Ovary (tissue), 10 donors: ENCODE measurements at places on chromosomes 11 and 22. TPM values are rescaled to one million over a fixed set of nuclear protein-coding genes. Genes with fewer than 3 reads are reported as not detected.

OR51A2 gene
- not detected for polyA plus RNA-seq

NCF4 gene
- 5.0 TPM for polyA plus RNA-seq

GRCh38 chr11:15930442-15931025 is 425.8 kb downstream of the SOX6 start:
- no peak for DNase-seq

GRCh38 chr11:111361052-111361801 is 17.8 kb downstream of the POU2AF1 start:
- DNase-seq: no peak

GRCh38 chr11:103652013-103652412 is 384.4 kb upstream of the DDI1 start:
- DNase-seq: no peak

GRCh38 chr11:5288906-5289550 is 12.7 kb downstream of the OR51B4 start:
- no peak for DNase-seq
